ENCODE measurements at places on chromosomes 2 and 18.

DNA sequence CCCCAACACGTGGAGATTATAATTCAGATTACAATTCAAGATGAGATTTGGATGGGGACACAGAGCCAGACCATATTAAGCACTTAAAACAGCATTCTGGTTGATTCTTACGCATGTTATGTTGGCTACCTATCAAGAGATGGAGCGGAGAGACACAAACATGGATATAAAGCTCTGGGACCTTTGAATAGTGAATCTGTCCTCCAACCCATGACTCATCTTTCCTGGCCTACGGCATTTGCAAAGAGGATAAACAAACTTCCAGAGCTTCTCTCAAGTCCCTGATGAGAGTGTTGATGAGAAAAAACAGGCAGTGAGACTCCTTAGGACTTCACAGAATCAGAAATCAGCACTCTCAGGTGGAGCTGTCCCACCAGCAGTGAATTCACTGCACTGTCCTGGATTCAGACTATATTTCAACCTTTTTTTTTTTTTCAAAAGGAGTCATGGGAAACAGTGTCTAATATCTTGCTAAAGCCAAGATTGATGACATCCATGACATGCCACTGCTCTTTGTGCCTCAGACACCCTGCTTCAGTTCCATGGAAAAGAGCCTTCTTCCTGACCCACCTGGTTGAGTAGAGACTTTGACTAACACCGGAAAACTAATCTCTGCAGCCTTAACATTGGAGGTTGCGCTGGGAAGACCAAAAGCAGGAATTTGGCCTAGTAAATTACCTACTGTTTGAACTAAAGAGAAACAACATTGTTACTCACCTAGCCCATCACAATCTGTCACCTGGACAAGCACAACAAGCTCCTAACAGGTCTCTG, 62.1 kb upstream of the NPAS2 start:
- no peak for DNase-seq

DNA sequence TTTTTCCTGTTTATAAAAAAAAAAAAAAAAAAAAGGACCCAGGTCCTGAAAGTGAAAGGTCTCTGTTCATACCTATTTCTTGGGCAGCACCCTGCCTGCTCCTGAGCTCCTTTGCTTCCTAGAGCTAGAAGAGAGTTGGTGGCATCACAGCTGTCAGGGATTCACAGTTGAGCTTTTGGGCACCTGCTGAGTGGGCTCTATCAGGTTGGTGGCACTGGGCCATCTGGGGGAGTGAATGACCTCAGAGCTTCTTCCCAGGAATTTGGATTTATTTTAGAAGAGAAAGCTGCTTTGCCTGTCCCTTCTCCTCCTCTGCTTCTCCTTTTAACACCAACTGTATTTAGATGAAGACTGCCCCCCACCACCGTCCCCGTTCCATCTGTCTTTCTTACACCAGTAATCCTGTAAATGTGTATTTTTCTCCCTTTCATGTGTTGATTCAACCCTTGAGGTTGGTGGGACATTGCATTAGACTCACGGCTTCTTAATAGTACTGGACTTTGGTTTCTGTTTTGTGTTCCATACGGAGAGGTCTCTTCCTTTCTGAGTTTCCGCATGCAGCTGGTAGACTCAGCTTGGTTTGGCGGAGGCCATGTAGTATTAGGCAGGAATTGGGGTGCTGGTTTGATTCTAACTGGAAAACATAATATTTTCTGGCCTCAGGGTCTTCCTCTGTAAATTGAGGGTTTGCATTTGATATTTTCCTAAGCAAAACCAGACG, 7.6 kb upstream of the MGAT5 start:
- no peak for DNase-seq

- no peak for DNase-seq
Observed at GRCh38 chr2:74867841-74868658, 34.1 kb downstream of the HK2 start.

GRCh38 chr2:46915281-46915810, at the start of gene MCFD2:
Gene MCFD2 (minus strand): TSS chr2:46915806. CDS start chr2:46909171, 6,635 bp downstream.
- DNase-seq, result peak; percentile 4

- no peak for DNase-seq
Observed at GRCh38 chr2:128345436-128346165, 26.9 kb upstream of the HS6ST1 start.

DNA sequence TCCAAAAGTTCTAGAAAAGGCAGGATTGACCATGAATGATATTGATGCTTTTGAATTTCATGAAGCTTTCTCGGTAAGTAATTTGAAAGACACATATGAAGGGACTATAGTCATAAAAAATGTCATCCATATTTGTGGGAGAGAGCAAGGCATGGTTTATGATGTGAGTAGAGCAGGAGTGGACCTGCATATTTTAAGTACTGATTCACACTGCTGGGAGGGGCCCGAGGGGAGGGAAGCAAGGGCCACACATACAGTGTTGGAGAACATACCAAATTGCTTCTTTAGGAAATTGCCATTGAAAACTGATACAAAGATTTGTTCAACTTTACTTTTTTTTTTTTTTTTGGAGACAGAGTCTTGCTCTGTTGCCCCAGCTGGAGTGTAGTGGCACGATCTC, 39.4 kb downstream of the HADHB start:
- no peak for DNase-seq

- no peak for DNase-seq
Observed at GRCh38 chr2:115162494-115163293, 720.3 kb downstream of the DPP10 start.

DNA sequence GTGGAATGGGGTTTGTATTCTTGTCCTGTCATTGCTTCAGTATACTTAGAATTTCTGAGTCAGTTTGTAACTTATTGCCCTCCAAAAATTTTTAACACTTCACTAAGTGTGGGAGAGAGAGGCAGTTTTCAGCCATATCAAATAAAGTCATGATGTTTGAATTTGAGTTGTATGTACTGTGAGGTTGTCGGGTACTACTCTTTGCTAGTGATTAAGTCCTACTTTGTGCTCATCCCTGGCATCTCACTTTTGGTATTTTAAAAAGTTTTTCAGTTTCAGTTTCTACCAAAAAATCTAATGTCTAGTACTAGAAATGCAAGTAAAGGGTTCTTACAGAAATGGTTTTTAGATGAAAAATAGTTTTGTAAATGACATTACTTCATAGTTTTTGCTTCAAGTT, 40.7 kb downstream of the EIF5B start:
- DNase-seq, result no peak

- DNase-seq, result no peak
Observed at GRCh38 chr2:222993920-222994650, 57.9 kb upstream of the KCNE4 start.

GRCh38 chr2:130328710-130329109, 14.0 kb upstream of the IMP4 start:
- no peak for DNase-seq

- no peak for DNase-seq
Observed at GRCh38 chr2:227394401-227394800, 6.7 kb upstream of the SCYGR1 start.

DNA sequence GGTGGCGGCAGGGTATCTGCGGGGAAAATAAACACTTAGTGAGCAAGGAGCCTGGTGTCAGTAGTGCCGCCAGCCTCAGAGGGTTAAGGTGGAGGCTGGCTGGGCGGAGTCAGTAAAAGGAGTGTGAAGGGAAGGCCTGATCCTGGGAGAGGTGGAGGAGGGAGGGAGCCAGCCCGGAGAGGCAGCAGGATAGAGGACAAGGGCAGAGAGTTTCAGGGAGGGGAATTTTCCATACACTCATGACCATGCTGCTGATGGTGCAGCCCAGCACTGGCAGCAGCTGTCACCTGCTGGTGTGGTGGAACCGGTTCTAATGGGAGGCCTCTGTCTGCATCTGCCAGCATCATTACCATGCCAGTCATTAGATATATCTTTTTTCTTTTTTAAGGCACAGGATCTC, 2.0 kb upstream of the TEX44 start:
- no peak for DNase-seq

- DNase-seq, result peak; percentile 15
Observed at GRCh38 chr2:202172439-202173211, 65.8 kb downstream of the SUMO1 start.

DNA sequence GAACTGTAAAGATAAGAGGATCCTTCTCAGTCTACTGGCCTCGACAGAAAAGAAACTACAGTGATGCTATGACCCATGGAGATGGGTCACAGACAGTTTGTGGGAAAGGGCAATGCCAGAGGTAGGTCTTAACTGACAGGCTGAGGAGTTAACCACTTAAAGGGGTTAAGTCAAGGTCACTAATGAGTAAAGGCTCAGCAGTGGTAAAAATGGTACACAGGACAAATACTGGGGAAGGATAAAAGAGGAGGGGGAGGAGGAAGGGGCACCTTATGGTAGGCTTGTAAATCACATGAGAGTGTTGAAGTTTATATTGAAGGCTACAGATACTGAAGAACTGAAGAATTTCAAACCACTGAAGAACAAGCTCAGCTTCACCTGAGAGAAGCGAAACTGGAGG, 9.9 kb downstream of the IER3IP1 start:
- DNase-seq, result no peak

DNA sequence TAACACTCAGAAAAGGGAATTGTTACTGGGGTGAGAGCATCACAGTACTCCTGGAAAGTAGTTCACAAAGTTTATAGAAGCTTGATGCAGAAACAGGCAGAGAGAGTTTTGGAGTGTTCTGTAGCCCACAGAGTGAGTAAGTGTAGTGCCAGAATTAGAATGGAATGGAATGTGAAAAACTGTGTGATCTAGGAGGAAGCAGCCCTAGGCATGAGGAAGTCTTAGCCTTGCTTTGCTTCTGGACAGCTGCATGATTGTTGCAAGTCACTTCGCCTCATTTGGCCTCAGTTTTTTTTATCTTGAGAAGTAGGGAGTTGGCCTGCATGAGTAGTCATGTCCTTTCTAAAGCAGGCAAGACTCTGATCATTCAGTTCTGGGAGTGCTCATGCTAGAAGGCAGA, 10.9 kb downstream of the SERPINB12 start:
- no peak for DNase-seq

DNA sequence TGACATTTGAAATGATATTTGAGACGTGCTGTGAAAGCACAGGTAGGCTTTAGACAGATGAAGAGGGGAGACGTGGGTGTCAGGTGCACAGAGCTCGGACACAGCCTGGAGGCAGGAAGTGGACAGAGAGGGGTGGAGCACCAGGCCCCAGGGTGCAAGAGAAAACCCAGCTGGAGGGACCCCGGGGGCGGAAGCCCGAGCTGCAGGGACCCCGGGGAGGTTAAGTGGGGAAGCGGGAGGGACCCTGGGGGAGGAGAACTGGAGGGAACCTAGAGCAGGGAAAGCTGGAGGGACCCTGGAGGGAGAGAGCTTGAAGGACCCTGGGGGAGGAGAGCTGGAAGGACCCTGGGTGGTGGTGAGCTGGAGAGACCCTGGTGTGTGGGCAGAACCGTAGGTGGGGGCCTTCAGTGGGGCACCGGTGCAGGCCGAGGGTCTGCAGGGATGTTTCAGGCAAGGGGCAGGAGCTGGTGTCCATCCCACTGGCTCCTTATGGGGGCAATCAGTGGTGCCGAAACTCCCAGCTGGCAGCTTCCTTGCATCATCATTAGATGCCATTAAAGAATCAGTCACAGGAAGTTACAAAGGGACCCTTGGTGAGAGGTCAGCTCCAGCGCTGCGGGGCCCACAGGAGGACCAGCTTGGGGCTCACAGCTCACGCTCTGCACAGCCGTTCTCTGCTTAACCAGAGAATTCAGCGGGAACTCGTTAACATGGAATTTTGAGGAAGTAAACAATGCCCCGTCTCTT, 246.6 kb downstream of the EIPR1 start:
- DNase-seq, result no peak

- DNase-seq, result no peak
Observed at GRCh38 chr2:153152036-153152435, 326.5 kb downstream of the RPRM start.

- DNase-seq, result no peak
Observed at GRCh38 chr2:85342156-85342555, 12.2 kb downstream of the RETSAT start.

GRCh38 chr18:677145-677544, 19.7 kb downstream of the TYMS start:
- no peak for DNase-seq

- no peak for DNase-seq
Observed at GRCh38 chr2:120110507-120110906, 97.6 kb downstream of the EPB41L5 start.

GRCh38 chr2:62178741-62179271, 17.1 kb upstream of the B3GNT2 start:
- DNase-seq, result no peak

GRCh38 chr18:59360381-59360780, 1.3 kb upstream of the LMAN1 start:
- no peak for DNase-seq

- DNase-seq, result no peak
Observed at GRCh38 chr2:207937823-207938222, 87.5 kb downstream of the PLEKHM3 start.

DNA sequence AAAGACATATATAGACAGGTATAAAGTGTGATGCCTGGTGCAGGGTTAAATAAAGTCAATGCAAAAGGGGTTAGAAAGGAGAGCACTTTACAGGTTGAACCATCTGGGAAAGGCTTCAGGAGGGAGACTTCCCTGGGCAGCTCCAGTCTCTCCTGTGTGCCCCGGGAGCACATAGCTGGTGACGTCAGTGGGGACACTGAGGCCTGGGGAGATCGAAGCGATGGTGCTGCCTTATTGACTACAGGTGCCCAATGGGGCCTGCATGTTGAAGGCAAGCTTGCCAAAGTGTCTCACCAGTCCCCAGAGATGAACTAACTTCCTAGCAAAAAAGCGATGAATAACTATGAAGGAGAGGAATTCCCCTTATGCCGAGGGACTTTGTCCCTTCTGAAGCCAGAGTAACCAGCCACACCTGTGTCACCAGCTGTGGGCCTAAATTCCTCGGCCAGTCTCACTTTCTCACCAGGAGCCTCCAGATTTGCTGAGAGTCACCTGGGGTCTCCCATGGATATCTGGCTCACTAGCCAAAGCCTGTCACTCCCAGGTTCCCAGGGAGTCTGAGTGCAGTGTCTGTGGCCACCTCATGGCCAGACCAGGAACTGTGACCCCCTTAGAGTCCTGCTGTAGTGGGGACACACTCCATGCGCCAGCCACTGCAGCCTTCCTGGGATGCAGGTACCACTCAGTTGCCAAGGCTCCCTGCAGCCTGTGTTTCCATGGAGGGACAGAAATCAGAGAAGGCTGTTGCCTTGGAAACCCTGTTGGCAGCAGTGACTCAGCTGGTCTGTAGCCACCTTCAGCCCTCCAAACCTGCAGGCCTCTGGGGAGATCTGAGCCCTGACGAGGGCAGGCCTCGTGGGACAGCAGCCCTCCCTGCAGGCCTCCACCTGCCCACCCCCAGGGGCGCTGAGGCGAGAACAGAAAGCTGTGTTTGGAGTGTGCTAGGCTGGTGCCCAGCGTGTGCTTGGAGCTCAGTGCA, 128.7 kb downstream of the CTIF start:
- DNase-seq, result no peak

GRCh38 chr2:212520340-212520739, 18.3 kb downstream of the ERBB4 start:
- no peak for DNase-seq
